ENCODE measurements at places on chromosomes 5 and 9.

- no peak for DNase-seq
These were observed 36.2 kb downstream of the KIF4B start for GRCh38 chr5:155049569-155050383.

DNA sequence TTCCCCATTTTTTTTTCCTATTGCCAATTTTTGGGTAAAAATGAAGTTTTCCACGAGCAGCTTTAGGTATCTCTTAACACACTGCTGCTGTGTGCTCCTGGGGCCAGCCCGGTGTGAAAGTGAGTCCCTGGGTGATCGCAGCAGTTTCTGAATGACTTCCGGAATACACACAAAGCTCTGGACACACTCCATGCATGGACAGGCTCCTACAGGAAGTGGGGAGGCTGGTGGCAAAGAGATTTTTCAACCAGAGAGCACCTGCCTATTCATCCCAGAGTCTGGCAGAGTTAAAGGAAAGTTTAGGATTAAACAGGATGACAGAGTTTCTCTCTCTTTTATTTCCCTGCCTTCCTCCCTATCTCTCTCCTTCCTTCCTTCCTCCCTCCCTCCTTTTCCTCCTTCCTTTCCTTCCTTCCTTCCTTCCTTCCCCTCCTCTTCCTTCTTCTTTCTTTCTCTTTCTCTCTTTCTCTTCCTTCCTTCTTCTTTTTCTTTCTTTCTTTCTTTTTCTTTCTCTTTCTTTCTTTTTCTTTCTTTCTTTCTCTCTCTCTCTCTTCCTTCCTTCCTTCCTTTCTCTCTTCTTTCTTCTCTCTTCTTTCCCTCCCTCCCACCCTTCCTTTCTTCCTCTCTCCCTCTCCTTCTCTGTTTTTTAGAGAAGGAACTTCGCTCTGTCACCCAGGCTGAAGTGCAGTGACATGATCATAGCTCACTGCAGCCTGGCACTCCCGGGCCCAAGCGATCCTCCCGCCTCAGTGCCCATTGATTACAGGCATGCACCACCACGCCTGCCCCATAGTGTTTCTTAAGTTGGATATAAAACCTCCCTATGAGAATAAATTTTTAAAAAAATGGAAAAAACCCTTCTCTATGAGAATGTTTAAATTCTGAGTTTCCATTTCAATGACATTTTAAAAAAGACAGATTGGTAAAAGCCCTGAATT is 38.7 kb upstream of the UBTD2 start:
- DNase-seq = no peak

- no peak for DNase-seq
These were observed 1.0 kb downstream of the FAM221B start for GRCh38 chr9:35827486-35827885.

DNA sequence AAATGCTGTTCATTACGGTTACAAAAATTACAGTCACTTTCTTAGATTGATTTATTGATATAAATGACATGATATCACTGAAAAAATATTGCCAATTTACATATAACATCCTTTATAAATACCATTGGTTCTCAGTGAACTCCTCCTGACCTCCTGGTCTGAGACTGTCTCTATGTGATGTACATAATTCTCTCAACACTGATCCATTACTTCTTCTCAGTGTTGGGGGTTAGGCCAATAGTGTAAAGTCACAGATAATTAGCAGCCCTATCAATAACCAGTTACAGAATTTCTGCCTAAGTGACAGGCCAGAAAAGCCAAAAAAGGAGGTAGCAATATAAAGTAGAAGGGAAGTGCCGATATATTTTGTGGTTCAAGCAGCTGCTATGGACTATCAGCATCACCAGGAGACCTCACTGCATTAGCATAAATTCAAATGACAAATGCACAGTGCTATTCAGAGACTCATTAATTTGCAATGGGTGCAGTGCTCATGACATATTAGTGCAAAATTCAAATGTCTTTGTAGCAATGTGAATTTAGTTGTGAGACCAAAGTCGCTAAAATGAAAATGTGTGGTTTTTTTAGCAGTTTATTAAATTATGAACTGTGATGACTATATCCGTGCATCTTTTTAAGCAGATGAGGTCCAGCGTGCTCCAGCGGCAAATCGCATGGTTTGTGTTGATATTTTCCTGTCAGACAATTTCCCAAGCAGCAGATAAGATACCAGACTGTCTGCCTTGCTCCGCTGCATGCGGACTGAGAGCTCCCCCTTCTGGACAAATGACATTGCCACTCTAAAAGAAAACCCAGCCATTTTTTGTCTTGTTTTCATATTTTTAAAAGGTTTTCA is 144.6 kb downstream of the CETN3 start:
- DNase-seq = peak; percentile 5

DNA sequence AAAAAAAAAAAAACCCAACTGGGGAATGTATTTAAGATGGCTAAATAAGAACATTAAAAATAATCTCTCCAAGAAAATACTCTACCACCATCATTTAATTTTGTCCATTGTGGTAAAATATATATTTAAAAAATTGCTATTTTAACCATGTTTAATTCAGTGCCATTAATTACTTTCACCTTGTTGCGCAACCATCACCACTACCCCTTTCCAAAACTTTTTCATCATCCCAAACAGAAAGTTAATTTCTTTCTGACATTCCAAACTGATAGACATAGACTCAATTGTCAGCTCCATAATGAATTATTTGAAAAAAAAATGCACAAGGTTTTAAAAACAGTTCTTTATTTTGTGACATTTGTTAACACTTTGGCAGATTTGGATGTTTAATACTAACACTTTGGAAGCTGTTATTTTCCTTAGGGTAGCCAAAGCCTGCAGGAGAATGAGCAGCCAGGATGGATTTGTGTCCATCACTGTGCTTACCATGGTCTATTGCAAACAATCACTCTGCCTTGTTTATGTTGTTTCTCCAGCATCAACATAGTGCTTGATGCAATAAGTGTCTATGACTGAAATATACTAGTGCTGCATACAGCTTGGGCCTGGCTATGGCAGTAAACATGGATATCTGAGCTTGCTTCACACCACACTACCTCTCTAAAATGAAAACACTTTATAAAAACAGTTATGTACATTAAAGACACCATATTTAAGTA is 62.7 kb downstream of the HAPLN1 start:
- no peak for DNase-seq

- no peak for DNase-seq
These were observed 99.2 kb downstream of the WDR70 start for GRCh38 chr5:37478121-37478894.

DNA sequence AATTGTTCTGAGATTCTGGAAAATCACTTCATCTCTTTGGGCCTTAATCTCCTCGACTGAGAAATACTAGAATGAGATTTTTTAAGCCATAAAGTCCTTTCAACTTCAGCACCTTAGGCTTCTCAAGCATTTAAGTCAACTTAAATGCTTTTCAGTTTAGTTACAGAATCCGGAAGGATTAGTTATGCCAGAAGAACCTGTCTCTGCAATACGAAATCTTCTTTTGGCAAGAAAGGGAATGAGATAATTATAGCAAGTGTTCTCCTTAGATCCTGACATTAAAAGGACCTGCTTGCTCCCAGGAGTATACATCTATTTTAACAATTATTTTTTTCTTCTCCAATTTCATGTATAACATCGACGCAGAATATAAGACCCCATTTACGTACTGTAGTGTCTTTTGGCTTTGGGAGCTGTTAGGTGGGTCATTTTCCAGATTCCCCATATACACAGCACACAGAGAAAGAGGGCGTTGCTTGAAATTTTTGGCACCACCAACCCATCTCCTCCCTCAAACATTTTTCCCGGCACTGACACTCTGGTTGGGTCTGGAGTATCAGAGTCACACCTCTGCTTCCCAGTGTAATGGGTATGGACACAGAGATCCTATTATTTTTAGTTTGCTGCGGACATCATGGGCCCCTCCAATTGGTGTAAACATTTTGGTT is 43.6 kb upstream of the CLINT1 start:
- DNase-seq = no peak

- no peak for DNase-seq
These were observed 8.4 kb upstream of the FAM120AOS start for GRCh38 chr9:93461821-93462220.

DNA sequence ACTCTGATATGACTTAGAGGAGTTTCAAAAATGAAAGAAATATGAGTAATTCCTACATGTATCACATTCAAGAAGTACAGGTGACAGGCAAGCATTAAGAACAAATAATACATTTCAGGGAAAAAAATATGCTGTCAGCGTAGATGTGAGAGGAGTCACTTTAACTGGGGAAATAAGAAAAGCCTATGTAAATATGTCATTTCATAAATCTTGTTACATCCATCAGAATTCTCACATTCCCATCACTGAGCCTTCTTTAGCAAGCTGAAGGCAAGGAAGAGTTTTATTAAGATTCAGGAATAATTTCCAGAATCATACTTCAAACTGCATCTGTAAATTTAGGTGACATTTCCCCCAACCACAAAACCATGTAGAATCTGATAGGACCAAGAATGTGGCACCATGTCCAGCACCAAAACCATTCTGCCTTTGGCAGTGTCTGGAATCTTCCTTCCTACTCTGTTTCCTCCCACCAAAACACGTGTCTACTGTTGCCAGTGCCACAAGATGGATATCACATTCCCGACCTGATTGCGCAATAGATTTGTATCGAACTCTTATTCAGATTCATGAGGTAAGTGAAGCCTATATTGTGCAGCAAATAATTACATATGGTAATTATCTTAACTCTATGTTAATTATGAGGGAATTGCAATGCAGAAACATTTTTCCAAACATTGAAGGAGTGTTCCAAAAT is 690.9 kb downstream of the ISL1 start:
- DNase-seq = no peak

DNA sequence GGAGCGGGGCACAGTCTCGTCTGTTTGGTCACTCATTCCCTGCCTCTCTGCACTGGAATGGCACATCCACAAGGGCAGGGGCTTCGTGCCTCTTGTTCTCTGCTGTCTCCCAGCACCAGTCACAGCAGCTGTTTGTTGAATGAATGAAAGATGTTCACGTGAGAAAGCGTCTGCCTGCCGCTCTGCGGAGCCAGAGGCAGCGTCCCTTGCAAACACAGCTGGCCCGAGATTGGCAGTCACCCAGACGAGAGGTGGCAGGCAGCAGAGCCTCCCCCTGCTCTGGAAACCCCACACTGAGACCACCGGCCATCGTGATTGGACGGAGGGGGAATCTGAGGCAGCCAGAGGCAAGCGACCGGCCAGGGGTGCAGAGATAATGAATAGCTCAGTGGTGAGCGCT is 6.0 kb upstream of the FAM163B start:
- no peak for DNase-seq

Data from activated naive CD4-positive, alpha-beta T cell (primary cell).